ENCODE measurements at places on chromosomes 5 and 9. TPM values are rescaled to one million over a fixed set of nuclear protein-coding genes. Genes with fewer than 3 reads are reported as not detected.

The C9orf50 gene
- not detected for total RNA-seq

The C5orf46 gene
- total RNA-seq: not detected

The PCDHA9 gene
- total RNA-seq: 18.6 TPM

The NKD2 gene
- total RNA-seq: 3.0 TPM

The CCL28 gene
- total RNA-seq: 0.47 TPM

The NMUR2 gene
- total RNA-seq: not detected

The ACTL7A gene
- total RNA-seq: not detected

The CSF1R gene
- 8.3 TPM for total RNA-seq

The CAMK4 gene
- total RNA-seq: 130 TPM

The CARTPT gene
- total RNA-seq: not detected

All from occipital lobe (tissue), 3 donors.